GM19239 (cell line): ENCODE measurements at places on chromosomes 3 and 15.

DNA sequence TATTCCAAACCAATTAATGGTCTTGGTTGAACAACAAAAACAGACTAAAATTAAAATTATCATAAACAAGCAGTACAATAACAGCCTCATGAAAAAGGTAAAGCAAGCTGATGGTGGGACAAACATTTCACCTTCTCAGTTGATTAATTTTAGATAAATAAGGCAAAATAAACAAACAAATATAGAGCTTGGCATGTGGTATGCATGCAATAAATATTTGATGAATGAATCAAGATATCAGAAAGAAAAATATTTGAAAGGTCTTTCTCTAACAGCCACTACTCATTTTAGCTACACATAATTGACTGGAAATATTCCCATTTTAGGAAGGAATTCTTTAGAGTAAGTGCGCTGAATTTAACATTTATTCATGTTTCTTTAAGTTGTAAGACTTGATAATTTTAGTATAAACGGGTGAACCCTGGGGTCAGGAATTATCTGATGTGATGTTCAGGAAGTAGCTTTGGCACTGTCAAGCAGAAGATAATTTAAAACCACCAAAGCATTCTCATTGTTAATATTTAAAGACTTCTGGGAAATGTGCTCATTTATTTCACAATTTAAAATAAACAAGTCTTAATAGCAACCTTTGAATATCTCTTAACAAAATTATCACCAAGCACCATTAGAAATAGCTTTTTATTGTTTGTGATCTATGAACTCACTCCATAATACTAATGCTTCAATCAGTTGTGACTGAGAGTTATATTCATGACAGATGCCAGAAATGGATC is 372.3 kb upstream of the TGFBR2 start:
- no peak for DNase-seq

DNA sequence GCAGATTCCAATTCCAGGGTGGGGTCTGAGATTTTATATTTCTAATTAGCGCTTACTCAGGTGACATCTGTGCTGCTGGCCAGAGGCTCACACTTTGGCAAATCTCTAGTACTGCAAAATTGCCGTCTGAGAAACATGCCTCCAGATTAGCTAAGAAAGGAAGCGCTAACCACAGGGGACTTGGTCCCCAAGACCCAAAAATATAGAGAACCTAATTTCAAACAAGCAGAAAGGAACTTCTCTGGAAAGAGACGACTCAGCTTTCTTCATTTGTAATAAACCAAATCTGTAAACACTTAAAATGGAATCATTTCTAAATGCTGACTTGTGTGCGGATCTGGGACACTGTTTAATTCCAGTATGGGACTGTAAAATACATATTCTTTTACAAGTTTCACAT is 55.7 kb downstream of the B3GNT5 start:
- no peak for DNase-seq

DNA sequence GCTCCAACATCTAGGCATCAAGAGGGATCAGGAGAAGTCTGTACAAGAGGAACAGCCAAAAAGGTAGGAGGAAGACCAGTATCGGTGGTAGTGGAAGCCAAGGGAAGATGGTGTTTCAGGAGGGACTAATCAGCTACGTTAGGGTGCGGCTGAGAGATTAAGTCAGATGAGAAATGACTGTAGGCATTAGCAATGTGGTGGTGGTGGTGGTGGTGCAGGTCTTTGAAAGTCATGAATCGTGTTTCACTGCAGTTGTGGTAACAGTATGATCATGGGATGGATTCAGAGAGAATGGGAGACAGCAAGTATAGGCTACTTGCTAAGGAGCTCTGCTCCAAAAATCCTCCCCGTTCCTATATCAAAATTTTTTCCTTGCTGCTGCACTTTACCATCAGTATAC is 35.5 kb downstream of the ASTE1 start:
- DNase-seq: no peak

DNA sequence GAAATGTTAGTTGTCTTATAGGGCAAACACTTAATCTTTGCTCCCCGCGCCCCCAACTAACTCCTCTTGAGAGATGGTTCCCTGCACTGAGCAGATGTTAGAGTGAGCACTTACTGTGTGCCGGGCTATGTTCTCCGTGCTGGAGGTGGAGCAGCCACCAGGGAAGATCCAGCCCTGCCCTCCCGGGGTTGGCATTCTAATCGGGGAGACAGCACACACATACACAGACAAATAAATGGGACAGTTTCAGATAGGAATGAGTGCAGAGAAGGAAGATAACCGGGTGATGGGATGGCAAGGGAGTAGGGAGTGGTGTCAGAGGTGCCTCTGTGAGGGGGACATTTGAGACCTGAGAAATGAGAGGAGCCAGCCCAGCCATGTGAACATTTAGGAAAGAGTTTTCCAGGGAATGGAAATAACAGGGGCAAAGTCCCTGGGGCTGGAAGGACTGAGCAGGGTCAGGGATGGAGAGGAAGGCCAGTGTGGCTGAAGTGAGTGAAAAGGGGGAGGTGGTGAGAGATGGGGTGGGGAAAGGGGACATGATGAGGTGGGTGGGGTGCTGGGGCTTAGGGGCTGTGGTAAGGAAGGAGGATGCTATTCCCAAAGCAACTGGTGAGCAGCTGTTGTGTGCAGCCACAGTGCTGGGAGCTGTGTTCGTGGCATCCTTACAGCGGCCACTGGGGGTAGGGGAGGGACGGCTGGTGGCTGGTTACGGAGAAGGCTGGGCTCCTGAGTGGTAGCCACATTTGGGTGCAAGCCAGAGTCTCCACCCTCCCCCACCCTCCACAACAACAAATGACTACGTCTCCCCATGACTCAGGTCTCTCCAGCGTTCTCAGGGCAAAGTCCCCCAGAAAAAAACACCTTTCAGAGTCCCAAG is 15.4 kb upstream of the FGD5 start:
- DNase-seq: no peak

GRCh38 chr15:83654379-83655236 is 685 bp downstream of the ADAMTSL3 start:
- no peak for DNase-seq

GRCh38 chr3:117763561-117763960 is 1054.0 kb downstream of the TUSC7 start:
- DNase-seq: no peak

- no peak for DNase-seq
Measured at GRCh38 chr15:50265620-50266019, at the start of gene HDC. HDC (minus strand) TSS chr15:50265726; CDS start chr15:50265623, 103 bp downstream.

DNA sequence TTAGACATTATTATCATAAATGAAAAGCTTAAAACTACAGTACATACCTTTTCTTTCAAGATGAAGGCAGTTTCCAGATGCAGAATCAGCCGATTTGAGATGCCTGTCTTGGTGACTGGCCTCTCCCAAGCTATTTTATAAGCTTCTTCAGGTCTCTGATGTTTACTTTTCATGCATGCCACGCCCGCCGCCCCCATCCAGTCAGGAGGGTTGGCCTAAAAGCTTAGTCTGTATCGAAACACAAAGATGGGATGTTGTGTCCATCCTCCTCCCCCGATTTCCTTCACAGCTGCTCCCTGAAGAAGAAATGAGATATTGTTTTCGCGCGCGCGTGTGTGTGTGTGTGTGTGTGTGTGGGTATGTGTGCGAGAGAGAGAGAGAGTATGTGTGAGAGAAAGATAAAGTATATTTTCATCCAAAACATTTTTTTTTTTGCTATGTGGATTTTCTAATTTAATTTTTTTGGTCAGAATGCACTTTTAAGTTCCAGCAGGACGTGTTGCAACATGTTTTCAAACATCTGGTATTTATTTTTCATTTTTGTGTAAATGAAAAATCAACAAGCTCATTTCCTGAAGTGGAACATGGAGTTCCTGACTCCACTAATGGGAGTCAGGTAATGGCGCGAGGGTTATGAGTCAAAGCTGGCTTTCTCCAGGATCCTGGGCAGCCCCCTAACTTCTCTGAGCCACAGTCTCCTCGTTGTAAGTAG is at the start of gene APOD:
TSS of gene APOD (minus strand) at position 110 of the 712 bp plus-strand sequence. CDS start 4,479 bp downstream, outside the sequence.
- no peak for DNase-seq

DNA sequence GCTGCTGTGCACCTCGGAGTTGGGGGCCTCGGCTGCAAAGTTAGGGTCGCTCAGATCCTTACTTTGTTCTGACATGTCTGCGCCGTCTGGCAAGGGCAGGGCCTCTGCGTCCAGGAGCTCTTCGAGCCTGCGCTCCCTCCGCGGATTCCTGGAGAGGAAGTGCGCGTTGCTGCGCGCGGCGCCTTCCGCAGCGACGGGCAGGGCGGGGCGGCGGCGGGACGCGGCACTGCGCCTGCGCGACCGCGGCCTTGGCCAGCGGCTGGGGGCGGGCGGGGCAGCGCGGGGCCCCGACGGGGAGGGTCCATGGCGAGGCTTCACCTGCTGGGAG is at the start of gene NDN:
TSS of gene NDN (minus strand) at position 163 of the 328 bp plus-strand sequence. CDS start at position 75, 88 bp downstream.
- DNase-seq: no peak

GRCh38 chr3:196677353-196677752 is 34.7 kb downstream of the CEP19 start:
- DNase-seq: no peak

DNA sequence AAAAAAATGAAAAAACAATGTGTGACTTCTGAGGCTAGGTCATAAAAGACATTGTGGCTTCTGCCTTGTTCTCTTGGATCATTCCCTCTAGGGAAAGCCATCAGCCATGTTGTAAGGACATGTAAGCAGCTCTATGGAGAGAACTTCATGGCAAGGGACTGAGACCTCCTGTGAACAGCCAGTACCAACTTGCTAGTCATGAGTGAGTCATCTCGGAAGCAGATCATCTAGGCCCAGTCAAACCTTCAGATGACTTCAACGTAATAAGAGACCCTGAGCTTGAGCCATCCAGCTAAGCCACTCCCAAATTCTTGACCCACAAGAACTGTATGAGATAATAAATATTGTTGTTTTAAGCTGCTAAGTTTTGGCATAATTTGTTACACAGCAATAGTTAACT is 4.9 kb downstream of the MON1A start:
- no peak for DNase-seq

DNA sequence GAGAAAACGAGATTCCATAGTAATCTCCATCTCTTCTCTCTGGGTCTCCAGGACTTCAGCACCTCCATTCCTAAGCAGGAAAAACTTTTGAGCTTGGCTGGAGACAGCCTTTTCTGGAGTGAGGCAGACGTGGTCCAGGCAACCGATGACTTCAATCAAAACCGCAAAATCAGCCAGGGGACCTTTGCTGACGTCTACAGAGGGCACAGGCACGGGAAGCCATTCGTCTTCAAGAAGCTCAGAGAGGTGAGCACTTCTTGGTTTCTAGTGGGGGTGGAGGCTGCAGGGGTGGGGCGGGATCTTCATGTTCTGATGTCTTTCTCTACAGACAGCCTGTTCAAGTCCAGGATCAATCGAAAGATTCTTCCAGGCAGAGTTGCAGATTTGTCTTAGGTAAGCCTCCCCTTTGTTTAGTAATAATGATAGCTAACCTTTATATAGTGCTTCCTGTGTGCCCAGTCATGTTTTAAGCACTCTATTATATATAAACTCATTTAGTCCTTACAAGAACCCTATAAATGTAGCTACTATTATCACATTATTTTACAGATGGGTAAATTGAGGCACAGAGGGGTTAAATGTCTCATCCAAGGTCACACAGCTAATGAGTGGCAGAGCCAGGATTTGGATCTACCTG is 35.0 kb upstream of the TATDN2 start:
- DNase-seq: no peak

DNA sequence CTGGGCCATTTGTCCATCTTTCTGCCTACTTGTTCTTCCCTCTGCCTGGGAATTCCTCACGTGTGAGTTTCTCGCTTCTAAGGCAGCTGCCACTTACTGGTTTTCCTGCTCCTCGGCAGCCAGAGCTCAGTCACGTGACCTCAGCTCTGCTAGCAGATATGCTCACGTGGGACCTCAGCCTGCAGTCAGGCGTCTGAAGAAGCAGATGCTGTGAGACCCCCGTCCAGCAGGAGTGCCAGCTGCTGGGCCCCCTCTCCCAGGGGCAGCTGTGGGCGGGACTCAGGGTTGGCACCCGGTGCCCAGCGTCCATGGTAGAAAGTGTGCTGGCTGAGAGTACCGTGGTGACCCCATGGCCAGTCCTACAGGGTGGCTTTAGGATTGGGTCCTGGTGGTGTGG is 161.3 kb upstream of the TLE3 start:
- DNase-seq: peak; percentile 57

DNA sequence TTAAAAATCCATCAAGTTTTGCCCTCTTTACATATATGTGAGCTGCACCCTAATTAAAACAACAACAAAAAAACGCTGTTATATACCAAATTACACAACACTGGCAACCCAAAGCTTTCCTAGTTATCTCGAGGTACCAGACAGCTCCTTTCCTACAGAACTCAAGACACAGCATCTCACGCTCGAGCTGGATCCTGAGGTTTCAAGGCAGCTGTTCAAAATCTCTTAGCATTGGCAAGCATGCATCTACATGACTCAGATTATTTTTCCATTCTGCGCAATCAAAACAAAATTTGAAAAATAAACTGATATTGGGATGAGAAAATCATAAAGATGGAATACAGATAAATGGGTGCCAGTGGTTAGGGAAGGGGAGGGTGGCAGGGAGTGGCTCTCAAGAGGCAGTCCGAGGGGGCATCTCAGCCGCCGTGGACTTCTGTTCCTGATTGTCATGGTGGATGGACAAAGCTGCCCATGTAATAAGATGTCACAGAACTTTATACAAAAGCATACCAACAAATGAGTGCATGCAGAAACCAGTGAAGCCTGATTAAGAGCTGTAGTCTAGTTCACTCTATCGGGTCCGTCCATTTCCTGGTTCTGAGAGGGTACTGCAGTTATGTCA is 91.5 kb downstream of the ADAMTS17 start:
- DNase-seq: no peak

DNA sequence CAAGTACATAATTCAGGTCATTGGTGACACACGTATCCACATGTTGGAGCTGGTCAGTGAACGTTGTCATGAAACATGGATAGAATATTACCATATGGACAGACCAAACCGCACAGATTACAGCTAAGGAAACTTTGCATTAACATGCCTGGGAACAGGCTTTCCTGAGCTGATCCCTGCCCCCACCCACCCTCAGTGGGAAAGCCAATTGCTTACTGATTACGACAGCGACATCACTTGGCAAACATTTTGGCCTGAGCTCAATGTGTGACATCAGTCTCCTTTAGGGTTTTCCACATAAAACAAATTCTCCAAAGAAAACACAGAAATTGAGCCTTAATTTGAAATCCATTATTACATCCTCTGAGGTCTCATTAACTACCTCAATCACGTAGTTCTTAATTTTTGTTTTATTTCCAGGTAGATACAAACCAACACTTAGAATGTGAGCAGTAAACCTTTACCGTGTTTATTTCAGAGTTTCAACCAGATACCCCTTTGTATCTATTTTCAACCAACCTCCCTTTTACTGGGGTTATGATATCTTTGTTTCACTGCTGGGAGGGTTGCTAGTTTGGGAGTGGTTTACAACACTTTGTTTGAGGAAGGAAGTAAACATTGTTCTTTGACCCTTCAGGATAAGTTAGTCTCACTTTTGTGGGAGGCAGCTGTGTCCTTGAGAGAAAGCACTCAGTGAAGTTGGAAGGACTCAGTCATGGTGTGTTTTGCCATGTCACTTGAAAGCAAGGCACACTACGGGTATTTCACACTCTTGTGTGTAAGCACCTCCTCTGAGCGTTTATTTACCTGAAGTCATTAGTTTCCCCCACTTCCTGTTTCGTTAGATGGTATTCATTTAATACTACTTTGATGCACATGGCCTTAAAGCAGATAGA is 103.1 kb downstream of the CMSS1 start:
- no peak for DNase-seq
